ENCODE measurements at places on chromosomes 12 and 14.

- no peak for DNase-seq
These were observed 459.6 kb downstream of the ZFP36L1 start for GRCh38 chr14:68333262-68333661.

DNA sequence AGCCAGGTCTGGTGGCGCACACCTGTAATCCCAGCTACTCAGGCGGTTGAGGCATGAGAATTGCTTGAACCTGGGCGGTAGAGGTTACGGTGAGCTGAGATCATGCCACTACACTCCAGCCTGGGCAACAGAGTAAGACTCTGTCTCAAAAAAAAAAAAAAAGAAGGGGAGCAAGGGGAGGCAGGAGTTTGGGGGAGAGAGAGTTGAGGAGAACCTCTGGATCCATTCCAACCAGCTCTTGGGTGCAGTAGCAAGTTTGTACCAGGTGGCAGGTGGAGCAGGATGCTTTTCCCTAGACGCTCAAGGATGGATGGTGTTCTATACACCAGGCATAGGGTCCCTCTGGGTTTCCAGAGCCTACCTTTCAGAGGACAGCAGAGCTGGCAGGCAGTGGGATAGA is 1.9 kb downstream of the NFE2 start:
- no peak for DNase-seq

GRCh38 chr12:3364226-3364625 is 126.8 kb upstream of the PRMT8 start:
- DNase-seq: no peak

- DNase-seq: no peak
These were observed 39.8 kb downstream of the CBX5 start for GRCh38 chr12:54240129-54240528.

DNA sequence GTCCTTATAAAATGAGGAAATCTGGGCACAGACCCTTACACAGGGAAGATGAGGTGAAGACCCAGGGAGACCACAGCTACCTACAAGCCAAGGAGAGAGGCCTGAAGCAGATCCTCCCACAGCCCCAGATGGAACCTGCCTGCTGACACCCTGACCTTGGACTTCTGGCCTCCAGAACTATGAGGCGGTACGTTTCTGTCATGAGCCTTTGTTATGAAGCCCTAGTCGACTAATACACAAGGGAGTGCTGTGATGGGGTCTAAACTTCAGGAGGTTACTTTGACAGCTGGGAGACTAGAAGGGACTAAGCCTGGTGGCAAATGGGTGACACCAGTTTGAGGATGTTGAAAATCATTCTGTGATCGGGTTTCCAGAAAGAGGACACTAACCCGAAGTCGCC is 85.0 kb downstream of the RNF34 start:
- no peak for DNase-seq

- no peak for DNase-seq
These were observed 118.0 kb downstream of the TBX5 start for GRCh38 chr12:114287821-114288525.

DNA sequence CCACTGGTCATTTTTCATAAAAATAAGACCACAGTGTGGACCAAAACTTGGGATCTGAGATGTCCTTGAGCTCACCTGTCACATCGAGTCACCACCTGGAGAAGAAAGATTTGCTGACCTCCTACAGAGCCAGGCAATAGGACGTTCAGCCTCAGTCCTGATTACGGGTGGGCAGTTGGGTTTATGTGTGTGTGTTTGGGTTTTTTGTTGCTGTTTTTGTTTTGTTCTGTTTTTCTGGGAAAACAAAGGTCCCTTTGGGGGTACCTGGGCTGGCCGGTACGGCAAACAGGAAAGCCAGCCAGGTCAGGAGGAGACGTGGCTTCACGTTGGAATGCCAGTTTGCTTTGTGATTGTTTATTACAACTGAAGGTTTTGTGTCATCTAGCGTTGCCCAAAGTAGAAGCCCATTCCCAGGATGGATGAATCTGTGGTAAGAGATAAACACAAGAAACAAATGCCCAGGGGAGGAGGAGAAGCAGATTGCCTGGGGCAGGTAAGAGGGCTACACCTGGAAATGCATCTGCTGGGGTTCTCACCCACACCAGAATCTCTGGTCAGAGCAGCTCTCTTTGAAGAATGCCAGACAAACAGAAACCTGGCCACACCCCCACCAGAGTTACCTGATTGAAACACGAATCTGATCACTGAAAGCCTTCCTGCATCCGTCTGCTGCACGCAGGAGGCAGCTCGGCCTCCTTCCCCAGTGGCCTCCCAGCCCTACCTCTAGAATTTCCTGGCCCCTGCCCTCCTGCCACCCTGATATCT is 100.1 kb upstream of the DIO3 start:
- no peak for DNase-seq

- no peak for DNase-seq
These were observed 29.2 kb downstream of the PRMT8 start for GRCh38 chr12:3520168-3520567.

GRCh38 chr12:117842630-117843029 is 126.2 kb downstream of the KSR2 start:
- DNase-seq: no peak

DNA sequence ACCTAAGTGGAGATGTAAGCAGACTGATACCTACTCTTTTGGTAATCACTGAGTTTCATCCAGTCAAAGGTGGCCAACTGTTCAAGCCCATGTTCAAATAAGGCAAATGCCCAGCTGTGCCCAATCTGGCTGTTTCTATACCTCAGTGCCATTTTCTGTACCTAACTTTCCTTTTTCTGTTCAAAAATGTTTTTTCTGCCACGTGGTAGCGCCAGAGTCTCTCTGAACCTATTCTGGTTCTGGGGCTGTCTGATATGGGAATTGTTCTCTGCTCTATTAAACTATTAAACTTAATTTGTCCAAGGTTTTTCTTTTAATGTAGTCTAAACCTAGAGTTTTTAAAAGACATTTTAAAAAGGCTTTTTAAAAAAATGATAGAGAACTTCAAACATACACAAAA is 391.2 kb downstream of the NOVA1 start:
- DNase-seq: no peak

DNA sequence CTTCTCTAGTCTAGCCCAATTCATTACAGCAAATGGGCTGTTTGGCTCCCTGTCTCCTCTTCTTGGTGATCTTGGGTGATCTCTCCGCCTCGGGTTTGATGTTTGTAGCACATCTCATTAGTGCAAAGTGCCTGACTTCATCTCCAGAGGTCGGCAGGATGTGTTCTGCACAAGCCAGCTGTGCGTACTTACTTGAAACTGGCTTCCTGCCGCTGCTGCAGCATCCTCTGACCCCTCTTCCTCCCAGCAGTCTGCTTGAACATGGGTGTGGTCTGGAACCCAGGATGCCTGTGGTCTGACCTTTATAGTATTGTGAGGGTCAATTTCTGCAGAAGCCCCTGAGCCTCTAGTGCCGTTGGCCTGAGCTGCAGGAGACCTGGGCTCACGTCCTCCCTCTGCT is 99.2 kb downstream of the BEGAIN start:
- DNase-seq: no peak

DNA sequence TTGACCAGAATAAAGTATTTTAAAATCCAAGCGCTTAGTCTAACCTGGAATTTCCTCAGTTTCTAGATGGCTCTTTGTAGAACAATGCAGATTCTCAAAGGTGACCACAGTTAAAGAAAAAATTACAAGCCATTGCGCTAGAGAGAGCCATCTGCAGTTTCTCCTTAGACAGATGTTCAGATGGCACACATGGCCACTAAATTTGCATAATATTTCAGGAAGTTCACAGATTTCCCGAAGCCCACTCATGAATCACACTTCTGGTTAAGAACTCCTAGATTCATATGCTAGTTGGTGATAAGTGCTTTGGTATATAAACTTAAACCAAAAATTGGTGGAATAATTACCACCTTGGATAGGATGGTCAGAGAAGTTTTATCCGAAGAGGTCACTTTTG is 749 bp downstream of the AKAP3 start:
- no peak for DNase-seq

GRCh38 chr14:64218344-64219240 is 75.6 kb downstream of the ESR2 start:
- no peak for DNase-seq

- no peak for DNase-seq
These were observed 69.0 kb upstream of the RERGL start for GRCh38 chr12:18158774-18159557.

DNA sequence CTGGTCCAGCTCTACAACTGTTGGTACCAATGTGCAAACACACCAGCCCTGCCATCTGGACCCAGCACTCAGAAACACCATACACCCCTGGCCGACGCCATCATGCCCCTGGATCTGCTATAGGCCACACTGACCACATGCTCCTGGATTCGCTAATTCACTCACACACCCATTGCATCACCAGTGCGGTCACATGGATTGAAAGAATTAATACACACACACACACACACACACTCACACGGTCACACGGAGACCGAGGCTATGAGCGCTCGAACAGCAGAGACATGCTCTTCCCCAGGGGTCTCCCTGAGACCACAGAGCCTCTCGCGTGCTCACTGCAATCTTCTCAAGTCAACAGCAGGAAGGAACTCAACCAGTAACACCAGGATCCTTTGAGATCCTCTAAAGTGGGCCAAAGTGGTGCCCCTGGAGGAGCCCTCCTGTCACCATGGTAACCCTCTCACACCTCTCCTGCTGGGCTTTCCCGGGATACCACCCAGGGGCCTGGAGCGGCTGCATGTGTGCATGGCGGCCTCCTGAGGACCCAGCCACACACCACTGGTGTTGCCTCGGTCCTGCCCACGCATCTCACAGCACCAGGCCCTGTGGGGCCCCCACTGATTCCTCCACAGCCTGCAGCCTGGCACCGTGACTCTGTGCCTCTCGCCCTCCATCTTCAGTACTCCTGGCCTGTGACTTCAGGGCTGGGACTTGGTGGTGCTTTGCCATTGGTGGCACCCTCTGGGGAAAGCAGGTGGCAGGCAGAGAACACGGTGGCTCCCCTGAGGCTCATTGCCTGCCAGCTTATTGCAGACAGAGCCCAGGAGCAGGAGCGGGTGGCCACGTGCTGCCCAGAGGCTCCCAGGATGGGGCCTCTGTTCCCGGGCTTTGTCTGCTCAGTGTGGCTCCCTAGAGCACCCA is 15.1 kb downstream of the LRTM2 start:
- DNase-seq: no peak

DNA sequence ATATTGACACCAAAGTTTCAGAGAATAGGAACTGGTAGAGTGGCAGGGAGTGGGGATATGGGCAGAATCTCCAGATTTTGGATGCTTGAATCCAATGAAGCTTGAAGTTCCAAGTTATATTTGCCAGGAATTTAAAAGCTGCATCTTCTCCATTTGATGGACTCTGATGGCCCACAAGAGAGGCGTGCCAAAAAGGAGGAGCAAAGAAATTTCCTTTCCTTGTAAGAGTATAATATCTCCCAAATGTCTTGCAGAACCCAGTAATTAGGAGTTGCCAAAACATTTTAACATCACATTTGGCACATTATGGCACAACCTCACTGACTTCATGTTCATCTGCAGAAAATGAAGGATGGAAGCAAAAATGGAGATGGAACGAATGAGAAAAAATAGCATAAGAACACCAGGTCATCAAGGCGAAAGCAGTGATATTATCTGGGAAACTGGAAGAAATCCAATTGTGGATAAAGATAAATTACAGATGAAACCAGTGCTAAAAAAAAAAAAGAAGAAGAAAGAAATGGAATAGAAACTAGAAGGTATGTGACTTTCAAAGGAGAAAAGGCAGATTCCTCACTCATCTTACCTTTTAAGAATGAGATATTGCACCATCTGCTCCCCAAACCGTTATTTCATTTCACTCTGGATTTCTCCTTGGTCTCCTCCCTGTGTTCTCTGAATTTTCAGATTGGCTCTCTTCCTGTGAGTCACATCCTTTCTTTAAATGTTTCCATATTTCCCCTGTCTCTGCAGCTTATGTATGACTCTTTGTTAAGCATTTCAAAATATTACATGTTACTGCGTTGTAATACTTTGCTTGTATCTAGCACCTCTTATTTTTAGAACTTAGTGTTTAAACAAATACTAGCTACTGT is 13.5 kb upstream of the FLRT2 start:
- DNase-seq: peak; percentile 62

DNA sequence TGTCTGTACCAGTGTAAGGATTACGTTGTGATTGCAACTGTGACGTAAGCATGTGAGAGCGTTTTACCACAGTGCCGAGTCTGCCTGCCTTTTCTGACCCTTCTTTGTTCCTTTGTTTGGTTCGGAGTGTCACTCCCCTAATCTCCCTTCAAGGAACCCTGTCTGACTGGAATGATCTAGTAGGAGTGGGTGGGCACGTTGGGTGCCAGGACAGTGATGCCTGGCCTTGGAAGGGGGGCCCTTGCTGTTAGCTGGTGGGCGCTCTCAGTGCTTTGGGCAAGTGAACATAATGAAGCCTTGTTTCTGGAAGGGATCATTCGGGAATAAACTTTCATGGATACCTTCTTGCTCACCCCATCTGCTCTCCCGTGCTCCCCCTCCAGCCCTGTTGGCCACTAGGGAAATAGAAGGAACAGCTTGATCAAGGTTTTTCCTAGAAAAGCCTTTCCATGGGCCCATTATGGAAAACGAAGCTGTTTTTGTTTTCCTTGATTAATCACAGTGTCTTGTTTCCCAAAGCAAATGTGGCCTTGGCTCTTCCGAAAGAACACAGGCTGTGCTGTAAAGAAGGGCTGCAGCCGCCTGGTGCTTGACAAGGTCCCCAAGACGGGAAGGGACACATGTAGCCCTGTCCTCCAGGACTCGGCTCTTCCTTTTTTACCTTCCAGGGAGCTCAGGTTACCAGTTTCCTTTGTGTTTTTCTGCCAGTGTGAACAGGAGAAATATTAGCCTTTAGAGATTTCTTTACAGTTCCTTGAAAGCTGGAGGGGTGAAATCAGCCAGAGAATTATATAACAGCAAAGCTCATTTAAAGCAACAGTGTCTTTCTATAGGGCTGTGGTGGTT is 215.5 kb downstream of the CRADD start:
- DNase-seq: no peak

DNA sequence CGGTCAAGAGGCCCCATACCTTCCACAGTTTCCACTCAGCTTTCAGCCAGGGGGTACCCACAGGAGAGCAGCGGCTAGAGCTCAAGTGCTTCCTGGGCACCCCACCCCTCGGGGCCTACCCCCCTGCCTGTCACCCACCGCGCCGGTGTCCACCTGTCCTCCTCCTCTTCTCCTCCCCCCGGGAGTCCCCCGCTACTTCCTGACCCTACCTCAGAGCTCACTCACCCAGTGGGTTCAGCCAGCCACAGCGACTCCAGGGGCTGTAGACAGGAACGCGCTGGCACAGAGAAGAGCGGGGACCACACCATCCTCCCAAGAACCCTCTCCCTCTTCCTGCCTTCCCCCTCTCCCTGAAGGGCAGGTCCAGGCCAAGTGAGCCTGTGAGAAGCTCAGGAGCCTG is 123.0 kb downstream of the ESRRB start:
- DNase-seq: no peak

GRCh38 chr12:77549383-77550128 is 281.1 kb upstream of the NAV3 start:
- no peak for DNase-seq

Data from non-pigmented ciliary epithelial cell (primary cell).